Right lung (tissue), 10 donors: ENCODE measurements at places on chromosomes 6 and 20. TPM values are rescaled to one million over a fixed set of nuclear protein-coding genes. Genes with fewer than 3 reads are reported as not detected.

- DNase-seq, result no peak
These were observed 122.7 kb upstream of the HS3ST5 start for GRCh38 chr6:114465511-114465910.

Gene NT5E
- polyA plus RNA-seq, result 13.3 TPM

- no peak for DNase-seq
These were observed 34.8 kb downstream of the WRNIP1 start for GRCh38 chr6:2799936-2800527.

Gene GRM4
- polyA plus RNA-seq, result 0.33 TPM

DNA sequence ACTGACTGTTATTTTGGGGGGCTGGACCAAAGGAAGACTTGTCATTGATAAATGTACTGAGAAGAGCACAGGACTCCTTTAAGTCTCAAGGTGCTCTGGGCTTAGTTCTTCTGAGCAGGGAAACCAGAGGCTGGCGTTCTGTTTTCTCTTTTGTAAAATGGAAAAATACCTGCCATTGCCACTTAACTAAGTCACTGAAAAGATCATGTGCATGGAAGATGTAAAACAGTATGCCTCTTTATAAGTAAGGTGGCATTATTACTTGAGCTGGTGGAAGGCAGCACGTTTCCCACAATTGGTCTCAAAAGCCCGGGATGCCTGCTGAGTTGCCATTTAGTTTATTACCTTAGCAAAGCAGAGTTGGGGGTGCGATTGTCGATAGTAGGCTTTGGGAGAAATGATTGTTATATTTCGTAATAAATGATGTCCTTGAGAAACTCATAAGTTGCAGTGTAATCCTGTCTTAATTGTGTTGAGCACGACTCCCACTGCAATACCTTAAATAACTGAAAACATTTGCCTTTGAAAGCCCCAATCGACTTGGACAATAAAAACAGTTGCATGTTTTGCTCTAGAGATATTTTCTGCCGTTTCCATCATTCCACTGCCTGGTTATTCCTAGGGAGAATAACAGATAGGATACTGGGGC, 3.6 kb downstream of the JARID2 start:
- DNase-seq, result no peak

DNA sequence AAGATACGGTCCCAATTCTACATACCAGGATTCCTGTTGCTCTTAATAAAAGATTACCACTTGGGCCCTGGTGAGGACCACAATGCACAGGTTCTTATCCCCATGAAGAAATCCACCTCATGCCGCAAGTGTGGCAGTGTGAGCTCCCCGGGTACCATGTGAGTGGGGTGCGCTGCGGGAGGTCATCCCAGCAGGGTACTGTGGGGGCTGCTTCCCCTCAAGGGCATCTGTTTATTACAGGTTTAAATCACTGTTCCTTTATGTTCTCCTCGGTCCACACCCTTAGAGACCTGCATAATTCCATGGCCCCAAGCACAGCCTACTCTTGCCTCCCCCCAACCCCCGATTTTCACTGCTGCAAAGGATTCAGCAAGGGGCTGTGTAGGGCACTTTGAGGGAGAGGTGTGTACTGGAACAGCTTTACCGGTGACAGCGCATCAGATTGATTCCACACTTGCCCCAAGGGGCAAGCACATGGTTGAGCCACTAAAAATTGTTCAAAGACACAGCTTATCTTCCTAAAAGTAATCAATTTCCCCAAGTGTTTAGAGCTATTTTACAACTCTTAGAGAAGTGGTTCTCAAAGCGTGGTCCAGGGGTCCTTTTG, 6.2 kb downstream of the DIDO1 start:
- DNase-seq, result no peak

GRCh38 chr6:105909106-105909505, 177.0 kb upstream of the PRDM1 start:
- DNase-seq, result no peak

Gene SLC17A1
- 0.08 TPM for polyA plus RNA-seq

GRCh38 chr6:159440349-159440748, 252.7 kb downstream of the SOD2 start:
- no peak for DNase-seq

Gene TMEM170B
- polyA plus RNA-seq, result 6.1 TPM

- DNase-seq, result no peak
These were observed 22.4 kb upstream of the BPIFA2 start for GRCh38 chr20:33145521-33145920.

DNA sequence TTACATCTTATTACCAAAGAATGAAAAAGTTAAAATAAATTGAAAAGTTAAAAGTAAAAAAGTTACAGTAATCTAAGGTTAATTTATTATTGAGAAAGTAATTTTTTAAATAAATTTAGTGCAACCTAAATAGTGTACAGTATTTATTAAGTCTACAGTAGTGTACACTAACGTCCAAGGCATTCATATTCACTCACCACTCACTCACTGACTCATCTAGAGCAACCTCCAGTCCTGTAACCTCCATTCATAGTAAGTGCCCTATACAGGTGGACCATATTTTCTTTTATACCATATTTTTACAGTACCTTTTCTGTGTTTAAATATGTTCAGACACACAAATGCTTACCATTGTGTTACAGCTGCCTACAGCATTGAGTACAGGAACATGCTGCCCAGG, 624.7 kb upstream of the NOX3 start:
- no peak for DNase-seq

GRCh38 chr6:41153992-41154625, at the start of gene TREML1:
Gene TREML1, minus strand, starts transcription at chr6:41154347. Its CDS starts 59 bp downstream, at chr6:41154288.
- DNase-seq, result no peak

Gene ARMC2
- 29.5 TPM for polyA plus RNA-seq

DNA sequence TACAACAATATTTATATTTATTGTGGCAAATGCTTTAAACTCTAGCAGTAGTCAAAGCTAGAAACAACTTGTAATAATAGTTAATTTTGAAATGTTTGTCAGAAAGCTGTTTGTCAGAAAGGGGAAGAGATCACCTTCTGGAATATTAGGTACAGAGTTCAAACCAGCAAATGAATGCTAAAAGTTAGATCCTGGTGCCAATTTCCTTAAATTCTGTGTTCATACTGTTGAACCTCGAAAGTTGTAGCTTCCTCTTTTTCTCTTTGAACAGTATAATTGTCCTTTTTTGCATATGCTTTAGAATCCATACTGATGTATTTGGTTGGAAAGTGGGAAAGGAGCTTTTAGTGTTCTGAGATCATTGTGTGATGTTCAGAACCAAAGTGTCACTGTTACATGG, 22.4 kb downstream of the ITCH start:
- DNase-seq, result no peak

Gene SOBP
- polyA plus RNA-seq, result 8.6 TPM

DNA sequence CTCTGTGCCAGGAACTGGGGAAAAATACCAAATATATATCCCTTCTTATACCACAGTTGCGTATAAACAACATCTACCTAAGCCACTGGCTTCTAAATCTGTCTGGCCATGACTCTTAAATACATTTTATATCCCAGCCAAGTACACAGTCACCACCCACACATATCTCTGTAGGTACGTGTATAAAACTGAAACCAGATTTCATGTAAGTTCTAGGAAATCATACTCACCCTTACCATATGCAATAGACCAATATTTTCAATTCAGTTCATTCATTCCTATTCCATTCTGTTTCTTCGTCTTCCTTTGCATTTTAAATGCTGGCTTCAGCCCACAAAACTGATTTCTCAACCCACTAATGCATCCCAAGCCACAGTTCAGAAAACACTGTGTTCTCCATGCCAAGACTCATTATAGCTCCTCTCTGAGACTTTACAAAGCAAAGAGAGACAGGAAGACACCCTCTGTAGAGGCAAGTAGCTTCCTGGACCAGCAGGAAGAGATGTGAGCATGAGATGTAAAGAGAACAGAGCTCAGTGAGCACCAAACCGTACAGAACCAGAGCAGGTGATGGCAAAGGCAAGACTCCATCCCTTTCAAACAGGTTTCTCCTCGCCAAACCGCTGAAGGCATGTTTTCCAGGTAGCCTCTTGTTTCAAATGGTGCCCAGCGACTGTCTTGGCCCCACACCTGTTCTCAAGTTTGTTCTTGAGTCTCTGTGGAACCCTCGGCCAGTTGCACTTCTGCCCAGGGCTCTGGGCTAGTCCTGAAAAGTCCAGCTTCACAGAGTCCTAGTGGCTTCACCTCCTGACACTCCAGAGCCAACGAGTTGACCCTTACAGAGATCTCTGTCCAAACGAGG, 18.7 kb downstream of the FAM50B start:
- DNase-seq, result no peak

Gene ESF1
- polyA plus RNA-seq, result 28.3 TPM

Gene MTO1
- 26.2 TPM for polyA plus RNA-seq

DNA sequence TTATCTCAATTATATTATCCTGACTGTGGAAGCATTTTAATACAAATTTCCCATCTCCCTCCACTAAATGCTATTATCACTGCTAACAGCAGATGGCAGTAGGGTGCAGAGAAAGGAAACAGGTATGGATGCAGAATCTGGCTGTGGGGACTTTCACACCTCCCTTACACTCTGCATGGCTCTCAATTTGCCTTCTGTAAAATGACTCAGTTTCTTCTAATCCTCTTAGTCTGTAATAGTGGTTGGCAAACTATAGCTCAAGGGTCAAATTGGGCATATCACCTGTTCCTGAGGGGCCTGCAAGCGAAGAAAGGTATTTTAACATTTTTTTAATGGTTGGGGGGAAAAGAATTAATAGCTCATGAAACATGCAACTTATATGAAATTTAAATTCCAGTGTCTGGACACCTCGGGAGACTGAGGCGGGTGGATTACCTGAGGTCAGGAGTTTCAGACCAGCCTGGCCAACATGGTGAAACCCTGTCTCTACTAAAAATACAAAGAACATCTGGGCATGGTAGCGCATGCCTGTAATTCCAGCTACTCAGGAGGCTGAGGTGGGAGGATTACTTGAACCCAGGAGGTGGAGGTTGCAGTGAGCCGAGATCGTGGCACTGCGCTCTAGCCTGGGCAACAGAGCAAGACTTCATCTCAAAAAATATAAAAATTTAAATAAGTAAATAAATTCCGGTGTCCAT, 83.5 kb downstream of the ZMYND8 start:
- DNase-seq, result peak; percentile 37

Gene CUL7
- polyA plus RNA-seq, result 46.4 TPM

DNA sequence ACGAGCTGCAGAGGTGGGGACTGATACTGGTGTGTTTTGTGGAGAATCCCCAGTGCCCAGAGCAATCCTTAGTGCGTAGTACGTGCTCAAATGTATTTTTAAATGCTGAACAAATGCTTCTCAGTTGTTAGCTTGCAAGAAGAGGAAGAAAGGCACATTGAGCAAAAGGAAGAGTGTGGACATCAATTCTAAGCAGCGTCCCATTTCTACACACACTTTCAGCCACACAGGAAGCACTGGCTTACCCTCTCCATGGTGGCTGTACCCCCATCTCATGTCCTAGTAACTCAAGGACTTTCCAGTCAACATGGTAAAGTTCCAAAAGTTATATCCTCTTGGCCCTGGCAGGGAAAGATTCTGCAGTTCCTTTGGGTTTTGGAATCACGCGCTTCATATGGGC, 98.8 kb upstream of the NXT1 start:
- DNase-seq, result no peak

DNA sequence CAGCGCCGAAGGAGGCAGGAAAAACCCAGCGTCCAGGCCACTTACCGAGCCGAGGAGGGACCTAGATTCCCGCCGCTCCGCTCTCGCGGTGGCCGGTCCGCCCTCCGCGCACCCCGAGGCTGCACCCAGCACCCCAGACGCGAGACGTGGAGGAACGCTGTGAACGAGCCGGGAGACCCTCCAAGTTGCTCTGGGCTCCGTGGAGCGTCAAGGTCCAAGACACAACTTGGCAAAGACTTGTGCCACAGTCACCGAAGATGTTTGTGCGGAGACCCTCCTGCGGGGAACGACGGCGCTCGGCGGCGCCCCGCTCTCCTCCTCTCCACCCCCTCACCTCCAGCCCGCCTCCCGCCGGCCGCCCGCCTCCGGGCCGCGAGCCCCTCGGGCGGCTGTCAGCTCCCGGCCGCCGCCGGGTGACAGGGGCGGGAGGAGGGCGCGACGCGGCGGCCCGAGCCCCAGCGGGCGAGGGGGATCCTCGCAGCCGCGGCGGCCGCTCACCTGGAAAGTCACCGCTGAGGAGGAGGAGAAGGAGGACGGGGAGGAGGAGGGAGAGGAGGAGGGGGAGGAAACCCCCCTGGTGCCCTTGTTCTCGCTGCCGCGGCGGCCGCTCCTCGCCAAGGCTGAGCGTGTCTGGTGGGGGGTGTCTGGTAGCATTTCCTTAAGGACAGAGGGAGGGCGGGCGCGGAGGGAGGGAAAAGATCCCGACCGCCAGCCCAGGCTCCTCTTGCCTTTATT, 637 bp upstream of the HIVEP2 start:
- peak; percentile 60 for DNase-seq

DNA sequence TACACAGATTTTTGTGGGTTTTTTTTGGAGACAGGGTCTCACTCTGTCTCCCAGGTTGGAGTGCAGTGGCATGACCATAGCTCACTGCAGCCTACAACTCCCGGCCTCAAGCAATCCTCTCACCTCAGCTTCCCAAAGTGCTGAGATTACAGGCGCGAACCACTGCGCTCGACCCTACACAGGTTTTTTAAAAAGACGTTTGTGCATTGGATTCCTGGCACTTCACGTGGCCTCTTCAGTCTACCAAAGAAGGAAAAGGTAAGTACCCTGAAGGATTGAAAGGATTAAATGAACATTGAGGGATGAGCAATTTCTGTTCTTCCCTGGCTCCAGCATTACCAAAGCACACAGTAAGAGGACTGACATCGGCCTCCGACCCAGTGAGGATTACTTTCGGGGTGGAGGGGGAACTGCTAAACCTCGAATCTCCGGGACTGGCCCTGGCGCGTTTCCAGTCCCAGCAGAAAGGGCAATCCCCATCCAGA, 556 bp upstream of the YWHAB start:
- no peak for DNase-seq

- no peak for DNase-seq
These were observed 899.4 kb upstream of the FLRT3 start for GRCh38 chr20:15236812-15237211.

GRCh38 chr6:132998418-132998817, 184.0 kb downstream of the RPS12 start:
- DNase-seq, result no peak

DNA sequence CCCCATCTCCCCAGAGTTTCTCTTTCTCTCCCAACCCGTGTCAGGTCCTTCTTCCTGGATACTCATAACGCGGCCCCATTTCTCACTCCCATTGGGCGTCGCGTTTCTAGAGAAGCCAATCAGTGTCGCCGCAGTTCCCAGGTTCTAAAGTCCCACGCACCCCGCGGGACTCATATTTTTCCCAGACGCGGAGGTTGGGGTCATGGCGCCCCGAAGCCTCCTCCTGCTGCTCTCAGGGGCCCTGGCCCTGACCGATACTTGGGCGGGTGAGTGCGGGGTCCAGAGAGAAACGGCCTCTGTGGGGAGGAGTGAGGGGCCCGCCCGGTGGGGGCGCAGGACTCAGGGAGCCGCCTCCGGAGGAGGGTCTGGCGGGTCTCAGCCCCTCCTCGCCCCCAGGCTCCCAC, at the start of gene HLA-F:
Gene HLA-F, plus strand, starts transcription at position 173 of the 404 bp plus-strand sequence. Its CDS starts 30 bp downstream, at position 203.
- peak; percentile 64 for DNase-seq

- no peak for DNase-seq
These were observed 172.3 kb upstream of the AFDN start for GRCh38 chr6:167654389-167654788.

Gene PLCB4
- polyA plus RNA-seq, result 10.0 TPM

DNA sequence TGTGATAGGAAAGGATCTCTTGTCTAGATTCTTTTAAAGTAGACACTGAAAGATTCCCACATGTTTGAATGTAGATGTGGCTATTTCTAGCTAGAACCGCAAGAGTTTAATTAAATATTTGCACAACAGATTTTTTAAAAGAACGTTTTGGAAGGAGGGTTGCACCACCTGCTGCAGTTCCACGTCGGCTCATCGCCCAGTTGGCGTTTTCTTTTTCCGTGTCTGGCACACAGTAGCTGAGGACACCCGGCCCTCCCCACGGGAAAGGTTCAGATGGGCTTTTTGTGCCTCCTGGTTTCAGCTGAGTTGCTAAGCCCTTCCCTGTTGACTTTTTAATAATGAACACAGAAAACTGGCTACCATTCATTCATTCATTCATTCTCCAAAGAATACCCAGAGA, 41.8 kb upstream of the DOK5 start:
- DNase-seq, result no peak
